DMS153 (cell line): ENCODE measurements at places on chromosomes 3 and 15.

GRCh38 chr15:75153565-75154276 lies 48.0 kb upstream of the C15orf39 start:
- no peak for DNase-seq

DNA sequence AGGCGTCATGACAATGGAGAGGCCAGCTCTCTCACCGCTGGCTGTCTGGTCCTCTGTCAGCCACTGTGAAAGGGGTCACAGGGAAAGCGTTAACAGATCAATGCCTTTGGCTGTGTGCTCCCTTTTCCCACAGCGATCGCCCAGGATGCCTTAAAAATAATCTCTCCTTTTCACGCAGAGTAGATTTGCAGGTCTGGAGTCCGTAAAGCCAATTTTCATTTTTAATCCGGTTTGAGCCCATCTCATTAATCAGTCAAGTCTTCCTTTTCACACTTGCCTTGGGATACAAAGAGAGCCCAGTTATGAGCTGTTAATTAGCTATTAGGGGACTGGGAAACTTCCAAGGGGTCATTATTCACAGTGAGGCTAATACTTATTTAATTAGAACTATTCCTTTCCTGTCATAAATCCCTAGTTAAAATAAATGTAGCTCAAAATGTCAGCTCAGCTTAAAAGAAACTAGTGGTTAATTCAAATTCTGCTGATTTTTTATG lies 104.3 kb upstream of the RASGRP1 start:
- no peak for DNase-seq

DNA sequence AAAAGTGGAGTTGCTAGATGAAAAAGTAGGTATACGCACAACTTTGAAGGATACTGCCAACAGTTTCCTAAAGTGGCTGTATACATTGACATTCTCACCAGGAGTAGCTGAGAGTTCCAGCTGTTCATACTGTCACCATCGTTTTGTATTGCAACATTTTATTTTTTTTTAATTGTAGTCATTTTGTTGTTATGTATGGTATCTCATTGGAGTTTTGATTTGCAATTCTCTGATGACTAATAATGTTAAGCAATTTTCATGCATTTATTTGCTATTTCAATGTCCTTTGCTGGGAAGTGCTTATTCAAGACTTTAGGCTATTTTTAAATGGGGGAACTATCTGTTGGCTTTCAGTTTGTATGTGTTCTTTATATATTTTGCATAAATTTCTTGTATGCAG lies 185.1 kb upstream of the TGFBR2 start:
- DNase-seq, result no peak

DNA sequence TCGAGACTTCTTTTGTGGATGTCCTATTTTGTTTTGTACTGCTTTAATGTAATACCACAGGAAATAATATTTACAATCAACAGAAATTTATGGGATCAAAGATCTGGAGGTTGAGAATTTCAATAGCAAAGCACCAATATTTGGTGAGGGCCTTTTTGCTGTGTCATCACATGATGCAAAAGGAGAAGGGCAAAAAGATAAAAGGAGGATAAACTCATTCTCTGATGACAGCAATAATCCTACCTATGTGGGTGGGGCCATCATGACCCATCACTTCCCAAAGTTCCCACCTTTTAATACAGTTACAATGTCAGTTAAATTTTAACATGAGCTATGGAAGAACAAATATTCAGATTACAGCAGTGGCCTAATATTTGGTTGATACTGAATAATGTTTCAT lies 832.9 kb downstream of the OTOL1 start:
- DNase-seq, result no peak

- no peak for DNase-seq
Measured at GRCh38 chr3:46574881-46575576, 8.9 kb upstream of the LRRC2 start.

- no peak for DNase-seq
Measured at GRCh38 chr15:100934726-100935125, 15.6 kb downstream of the LRRK1 start.

GRCh38 chr3:23288286-23288685 lies 85.2 kb downstream of the UBE2E2 start:
- DNase-seq, result no peak

DNA sequence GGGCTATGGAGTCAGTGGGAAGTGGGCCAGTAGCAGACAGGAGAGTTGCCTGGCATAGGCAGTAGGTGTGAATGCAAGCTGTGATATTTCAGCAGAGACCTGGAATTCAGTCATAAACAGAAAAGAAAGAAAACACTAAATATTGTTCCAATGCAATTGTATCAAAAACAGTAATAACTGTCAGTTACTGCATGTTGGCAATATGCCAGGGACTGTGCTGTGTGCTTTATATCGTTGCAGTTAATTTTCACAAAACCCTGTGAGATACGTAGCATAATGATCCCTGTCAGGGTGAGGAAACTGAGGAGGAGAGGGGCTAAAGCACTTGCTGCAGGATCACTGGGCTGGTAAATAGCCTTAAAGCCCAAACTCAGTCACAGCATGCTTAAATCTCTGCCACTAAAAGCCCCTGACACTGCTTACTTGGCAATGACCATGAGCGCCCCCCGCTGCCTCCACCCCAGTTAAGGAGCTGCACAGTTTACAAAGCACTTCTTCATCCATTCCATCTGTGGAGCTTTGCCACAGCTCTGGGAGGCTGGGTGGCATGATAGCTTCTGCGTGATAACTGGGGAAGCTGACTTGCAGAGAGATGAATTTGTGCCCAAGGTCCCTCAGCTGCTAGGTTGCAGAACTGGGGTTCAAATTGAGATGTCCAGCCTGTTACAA lies 3.9 kb downstream of the SLC6A1 start:
- DNase-seq, result no peak

GRCh38 chr3:72123908-72124441 lies 339.0 kb upstream of the PROK2 start:
- DNase-seq, result no peak

GRCh38 chr3:31804251-31805051 lies 176.6 kb downstream of the OSBPL10 start:
- no peak for DNase-seq

GRCh38 chr3:143479727-143480126 lies 360.2 kb downstream of the CHST2 start:
- no peak for DNase-seq

DNA sequence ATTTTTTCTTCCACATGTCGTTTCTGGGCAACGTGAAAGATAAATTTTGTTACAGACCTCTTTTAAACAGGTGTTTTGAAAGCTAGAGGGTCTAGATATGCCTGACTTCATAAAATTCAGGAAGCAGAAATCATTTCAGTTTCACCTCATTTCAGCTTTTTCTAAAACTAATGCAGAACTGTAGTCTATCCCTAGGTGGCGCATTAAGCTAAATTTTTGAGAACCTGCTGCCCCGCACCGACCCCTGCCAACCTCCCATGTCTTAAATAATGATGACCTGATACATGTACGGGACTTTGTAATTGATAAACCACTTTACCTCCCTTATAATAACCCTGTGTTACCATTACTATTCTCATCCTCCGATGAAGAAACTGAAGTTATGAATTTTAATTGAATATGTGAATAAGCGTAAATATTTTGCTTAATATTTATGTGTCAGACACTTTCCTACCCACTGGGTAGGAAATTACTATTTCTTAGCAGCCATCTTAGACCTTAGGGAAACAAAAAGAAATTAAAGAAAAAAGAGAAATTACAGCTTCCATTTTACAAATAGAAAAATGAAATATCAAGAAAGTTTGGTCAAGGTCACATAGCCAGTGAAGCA lies 78.7 kb upstream of the GCNT3 start:
- DNase-seq, result no peak

GRCh38 chr3:71517271-71517791 lies 66.2 kb downstream of the FOXP1 start:
- DNase-seq, result no peak

- DNase-seq, result no peak
Measured at GRCh38 chr3:27201492-27201891, 167.7 kb downstream of the NEK10 start.

GRCh38 chr3:155745795-155746550 lies 1.1 kb upstream of the PLCH1 start:
- peak; percentile 54 for DNase-seq

DNA sequence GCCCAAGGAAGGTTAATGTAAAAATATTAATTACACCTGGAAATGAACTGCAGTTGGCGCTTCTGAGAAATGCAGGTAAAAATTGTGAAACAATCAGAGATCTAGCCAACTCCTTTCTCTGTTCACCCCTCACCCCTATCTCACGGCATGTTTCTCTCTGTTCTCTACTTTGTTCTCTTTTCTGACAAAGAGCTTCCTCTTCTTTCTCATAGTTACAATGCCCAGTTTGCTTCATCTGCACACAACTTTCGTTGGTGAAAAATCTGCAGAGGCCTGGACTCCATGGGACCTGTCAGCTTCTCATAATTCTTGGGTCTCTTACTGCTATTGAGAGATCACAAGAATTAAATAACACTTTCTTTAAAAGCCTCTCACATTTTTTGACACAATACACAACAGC lies 212.9 kb upstream of the LRRN1 start:
- no peak for DNase-seq

DNA sequence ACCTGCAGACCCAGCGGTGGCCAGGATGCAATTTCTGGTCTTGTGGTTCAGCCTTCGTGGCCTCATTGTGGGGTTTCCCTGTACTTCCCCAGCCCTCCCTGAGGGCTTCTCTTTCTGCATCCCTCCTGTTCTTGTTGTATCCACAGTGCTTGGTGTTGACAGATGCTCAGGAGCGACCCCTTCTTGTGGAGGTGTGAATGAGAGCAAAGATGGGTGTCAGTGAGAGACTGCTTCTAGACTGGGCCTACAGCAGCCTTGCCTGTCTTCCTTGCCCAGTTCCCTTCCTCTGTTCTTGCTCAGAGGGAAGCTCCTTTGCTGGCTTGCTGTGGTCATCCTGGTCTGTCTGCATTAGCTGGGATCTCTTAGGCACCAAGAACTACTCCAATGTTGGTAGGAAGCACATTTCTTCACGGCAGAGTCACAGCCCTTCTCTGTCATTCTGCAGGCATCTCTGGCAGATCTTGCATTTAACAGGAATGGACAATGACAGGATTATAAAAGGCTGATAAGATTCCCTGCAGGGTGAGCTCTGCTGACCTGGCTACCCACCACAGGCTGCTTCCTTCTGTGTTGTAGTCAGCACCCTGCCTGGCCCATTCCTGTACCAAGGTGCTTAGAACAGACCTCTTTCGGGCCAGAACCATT lies 317.8 kb upstream of the C2CD4B start:
- no peak for DNase-seq

GRCh38 chr3:183188895-183189462 lies 26.4 kb upstream of the LAMP3 start:
- no peak for DNase-seq
